ENCODE measurements at places on chromosomes 12 and 14.

- no peak for DNase-seq
Measured at GRCh38 chr12:116420227-116420880, 138.8 kb upstream of the MAP1LC3B2 start.

DNA sequence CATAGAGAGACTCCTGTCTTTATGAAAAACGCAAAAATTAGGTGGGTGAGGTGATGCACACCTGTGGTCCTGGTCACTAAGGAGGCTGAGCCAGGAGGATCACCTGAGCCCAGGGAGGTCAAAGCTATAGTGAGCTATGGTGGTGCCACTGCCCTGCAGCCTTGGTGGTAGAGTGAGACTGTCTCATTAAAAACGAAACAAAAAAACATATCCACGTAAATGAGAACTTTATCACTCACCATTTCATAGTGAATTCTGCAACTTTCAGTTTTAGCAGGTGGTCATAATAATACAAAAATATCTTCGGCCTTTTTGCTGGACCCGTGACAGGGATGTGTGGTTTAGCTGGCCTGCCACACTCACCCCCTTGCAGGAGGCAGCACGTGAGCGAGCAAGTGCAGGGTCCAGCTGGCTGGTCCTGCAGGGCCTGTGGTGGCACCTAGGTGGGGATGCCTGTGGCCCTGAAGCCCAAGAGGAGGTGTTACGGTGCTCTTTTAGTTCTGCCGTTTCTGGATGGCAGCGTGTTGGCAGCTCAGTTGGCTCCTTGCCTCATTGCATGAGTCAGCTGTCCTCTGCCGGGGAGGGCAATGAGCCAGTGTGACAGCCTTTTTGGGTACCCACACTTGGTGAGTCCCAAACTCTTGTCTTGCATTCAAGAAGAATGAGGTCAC is 1330.7 kb upstream of the TMEM132C start:
- DNase-seq = no peak

- DNase-seq = peak; percentile 68
Measured at GRCh38 chr12:88638966-88639760, 58.9 kb upstream of the KITLG start.

DNA sequence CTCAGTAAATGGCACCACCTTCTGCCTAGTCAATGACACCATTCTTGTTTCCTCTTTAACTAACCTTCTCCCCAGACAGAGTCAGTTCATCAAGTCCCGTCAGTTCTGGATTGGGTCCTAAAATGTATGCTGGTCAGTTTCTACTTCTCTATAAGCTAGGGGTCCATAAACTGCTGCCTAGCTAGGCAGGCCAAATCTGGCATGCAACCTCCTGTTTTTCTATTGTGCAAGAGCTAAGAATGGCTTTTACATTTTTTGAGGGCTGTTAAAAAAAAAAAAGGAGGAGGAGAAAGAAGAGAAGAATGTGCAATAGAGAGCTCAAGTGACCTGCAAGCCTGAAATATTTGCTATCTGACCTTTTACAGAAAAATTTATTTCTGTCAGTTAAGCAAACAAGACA is 6.4 kb upstream of the TMED10 start:
- peak; percentile 92 for DNase-seq

DNA sequence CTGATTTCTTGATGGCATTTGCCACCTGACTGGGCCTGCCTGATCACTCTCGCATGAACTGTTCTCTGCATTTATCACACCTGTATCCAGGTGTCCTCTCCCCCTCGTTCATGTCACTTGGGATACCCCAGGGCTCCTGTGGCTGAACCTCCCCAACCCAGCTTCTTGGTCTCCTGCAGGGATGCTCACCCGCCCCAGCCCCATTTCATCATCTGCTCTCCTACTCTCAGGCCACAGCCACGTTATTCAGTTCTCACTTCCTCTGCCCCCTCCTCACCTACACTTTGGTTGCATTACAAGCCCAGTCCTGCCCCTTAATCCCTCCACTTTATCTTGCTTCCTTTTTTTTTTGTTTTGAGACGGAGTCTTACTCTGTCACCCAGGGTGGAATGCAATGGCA is 35.5 kb downstream of the TMBIM6 start:
- DNase-seq = no peak

GRCh38 chr12:46389031-46389616 is 16.6 kb upstream of the SLC38A2 start:
- peak; percentile 93 for DNase-seq

DNA sequence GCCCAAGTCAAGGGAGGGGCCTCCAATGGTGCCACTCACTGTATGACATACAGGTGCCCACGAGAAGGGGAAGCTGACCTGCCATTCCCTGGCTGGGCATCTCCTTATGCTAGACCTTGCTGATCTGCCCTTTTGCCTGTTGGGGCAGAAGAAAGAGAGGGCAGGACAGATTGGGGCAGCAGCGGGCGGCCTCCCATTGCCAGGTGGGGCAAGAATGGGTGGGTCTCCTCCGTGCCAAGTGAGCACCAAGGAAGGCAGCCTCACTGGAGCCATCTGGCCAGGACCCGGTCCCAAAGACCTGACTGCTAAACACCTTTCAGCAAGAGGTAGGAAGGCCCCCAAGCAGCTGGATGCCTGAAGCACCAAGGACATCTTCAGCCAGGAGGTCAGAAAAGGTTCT is 50.5 kb downstream of the PLEKHG3 start:
- DNase-seq = no peak

DNA sequence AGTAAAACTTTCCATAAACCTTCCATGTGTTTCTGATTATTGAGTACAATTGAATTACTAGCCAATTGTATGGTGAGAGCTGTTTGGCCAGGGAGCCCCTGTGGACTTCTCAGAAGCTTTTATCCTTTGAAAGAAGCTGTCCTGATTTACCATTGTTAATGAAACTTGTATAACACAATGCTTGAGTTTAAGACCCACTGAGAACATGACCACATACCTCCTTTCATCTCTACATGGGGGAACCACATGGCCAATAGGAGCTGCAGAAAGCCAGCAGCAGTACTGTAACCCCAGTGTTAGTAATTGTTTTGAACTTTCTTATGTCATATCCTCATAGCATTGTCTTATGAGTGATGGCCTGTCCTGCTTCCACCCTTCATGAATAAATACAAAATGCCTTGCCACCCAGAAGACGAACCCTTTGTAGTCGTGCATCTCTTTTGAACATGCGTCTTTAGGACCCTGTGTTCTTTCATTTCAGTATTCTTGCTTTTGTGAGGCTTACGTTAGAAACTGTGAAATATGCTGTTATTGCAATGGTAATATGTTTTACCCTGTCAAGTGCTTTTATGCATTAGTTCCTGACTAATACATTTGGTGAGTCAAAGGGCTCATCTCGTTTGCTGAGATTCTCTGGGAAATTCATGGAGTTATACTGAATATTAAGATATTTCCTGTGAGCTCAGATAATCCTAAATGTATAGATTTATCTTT is 815.7 kb downstream of the NRXN3 start:
- DNase-seq = peak; percentile 59

DNA sequence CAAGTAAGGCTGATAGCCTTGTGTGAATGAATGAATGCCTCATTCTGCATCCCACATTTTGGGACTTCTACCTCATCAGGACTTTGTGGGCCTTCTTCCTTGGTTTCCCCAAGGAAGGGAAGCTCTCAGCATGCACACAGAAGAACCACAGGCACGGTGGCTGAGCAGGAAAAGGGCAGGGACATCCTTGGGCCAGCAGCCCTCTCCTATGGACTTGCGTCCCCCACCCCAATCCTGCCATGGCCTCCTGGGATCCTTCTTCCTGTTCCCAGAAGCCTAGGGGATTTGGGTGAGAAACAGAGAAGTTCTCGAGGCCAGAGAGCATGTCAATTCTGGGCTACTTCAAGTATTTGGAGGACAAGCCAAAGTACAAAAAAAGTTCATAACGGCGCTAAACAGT is 69.7 kb downstream of the LGMN start:
- DNase-seq = no peak

DNA sequence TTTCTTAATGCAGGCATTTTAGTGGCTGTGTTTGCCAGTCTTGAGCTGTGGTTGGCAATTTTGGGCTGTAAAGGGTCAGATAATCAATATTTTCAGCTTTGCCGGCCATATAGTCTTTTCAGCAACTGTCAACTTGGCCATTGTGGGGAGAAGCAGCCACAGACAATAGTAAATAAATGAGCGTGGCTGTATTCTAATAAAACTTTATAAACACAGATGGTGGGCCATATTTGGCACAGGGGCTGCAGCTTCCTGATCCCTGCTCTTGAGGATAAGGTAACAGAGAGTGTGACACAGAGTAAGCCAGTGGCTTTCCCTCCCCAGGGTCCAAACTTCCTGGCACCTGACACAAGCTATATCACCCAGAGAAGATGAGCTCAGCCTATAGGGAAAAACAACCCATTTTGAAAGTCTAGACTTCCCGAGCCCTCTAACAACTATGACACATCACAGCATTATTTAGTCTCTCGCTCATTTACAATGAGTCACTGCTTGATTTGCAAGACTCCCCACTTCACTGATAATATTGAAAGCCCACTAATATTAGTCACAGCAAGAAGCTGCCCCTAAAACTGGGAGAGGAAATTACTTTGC is 163.1 kb upstream of the TMPO start:
- DNase-seq = peak; percentile 89

DNA sequence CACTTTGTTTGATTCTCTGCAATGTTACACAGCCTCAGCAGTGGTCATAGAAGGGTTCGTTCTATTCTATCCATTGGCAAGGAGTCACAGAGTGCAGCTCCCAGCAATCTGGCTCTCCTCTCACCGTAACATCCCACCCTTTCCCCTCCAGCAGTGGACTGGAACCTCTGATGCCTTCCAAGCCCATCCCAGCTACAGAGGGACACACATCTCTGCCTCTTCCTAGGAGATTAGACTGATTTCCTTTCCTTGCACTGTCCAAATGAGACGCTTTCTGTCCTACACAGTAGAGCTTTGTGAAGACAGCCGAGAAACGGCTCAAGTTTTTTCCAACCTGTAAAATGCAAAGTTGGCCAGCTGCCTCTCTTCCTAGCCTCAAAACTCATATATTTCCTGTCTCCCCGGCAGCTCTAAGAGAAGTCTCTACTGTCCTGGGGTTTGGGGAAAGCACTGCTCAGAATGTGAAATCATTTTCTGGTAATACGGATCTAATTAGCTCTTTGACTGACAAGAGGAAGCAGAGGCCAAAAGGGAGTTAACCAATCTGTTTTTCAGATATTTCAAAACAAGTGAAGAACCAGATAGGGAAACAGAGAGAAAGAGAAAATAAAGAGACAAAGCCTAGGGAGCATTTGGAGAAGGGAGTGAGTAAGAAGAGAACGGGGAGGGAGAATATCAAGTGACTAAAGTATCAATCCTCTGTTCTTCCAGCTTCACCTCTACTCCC is 516 bp downstream of the NINJ2 start:
- DNase-seq = peak; percentile 39

GRCh38 chr12:122947352-122947792 is 18.9 kb downstream of the ABCB9 start:
- DNase-seq = no peak

DNA sequence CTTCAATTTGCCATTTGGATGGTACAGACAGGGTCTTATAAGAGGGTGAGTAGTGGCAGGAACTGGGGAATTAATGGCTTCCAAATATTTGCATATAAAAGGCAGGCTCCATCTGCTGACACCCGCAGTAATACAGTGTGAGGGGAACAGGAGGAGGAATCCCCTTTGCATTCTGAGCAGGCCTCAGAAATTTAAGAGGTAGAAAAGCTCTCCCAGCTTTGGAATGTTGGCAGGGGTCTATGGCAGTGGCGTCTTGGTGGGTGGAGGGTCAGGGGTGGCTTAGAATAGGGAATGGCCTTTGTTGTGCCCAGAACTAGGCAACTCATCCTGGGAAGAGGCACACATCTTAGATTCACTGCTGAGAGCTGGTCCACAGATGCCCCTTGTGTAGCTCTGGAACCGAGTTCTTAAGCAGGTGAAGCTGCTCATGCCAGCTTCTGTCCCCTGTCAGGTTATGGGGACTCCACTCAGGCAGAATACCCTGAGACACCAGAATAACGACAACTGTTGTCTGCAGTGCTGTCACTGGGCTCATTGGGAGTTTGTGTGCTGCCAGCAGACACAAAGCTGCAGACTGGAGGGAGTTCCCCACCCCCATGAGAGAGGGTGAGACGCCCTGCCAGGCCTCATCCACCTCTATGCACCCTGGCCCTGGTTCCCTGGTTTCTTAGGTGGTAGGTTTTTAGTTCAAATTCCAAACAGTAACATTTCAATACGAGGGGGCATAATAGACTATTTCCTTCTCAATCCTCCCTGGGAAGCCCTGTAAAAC is 190.2 kb downstream of the MON2 start:
- no peak for DNase-seq

DNA sequence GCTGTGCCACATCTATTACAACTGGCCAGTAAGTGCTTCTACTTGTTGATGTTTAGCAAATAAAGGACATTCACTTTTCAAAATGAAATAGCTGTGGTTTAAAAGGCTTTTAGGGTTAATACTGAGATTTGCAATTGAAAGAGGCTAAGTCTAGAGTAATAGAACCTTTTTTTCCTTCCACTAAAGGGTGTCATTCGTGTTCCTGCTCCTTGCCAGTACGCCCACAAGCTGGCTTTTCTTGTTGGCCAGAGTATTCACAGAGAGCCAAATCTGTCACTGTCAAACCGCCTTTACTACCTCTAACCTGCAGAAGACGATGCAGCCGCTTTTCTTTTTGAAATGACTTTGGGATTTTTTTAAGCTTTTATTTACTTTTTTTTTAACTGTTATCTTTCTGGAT is 33.6 kb downstream of the PIWIL1 start:
- DNase-seq = no peak

DNA sequence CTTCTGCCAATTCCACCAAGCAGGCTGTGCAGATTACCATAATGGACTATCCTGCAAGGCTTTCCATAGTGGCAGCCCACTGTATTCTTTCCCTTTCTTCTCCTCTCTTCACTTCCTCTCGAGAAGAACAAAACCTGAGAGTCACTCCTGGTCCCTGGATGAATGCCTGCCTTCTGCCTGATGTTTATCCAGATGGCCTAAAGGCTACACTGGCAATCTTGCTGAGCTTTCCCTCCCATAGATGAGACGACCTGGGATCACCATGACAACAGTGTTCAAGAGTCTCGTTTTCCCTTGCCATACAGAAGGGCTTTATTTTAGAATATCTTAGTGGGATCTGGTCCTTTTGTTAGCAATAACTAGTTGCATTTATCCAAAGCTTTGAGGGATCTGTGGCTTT is 142.3 kb downstream of the RTN1 start:
- no peak for DNase-seq

- DNase-seq = no peak
Measured at GRCh38 chr12:79710707-79711483, 20.1 kb upstream of the PAWR start.

DNA sequence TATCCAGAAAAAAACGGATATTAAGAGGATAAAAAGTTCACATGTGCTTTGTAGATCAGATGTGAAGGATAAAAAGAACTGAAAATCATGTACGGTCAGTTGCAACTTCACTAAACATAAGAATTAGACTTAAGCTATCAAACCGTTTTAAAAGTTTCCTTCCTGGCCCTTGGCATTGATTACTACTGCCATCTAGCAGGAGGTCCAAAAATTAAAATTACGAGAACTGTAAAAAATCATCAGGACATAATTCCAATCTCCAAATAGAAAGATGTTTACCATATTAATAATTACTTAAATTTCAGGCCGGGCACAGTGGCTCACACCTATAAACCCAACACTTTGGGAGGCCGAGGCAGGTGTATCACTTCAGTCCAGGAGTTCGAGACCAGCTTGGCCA is 7.9 kb downstream of the WDR89 start:
- DNase-seq = peak; percentile 33
